ENCODE measurements at places on chromosomes 4 and X. TPM values are rescaled to one million over a fixed set of nuclear protein-coding genes. Genes with fewer than 3 reads are reported as not detected.

IL2RG gene
- total RNA-seq: not detected

TMEM175 gene
- 16.7 TPM for total RNA-seq

CENPVL2 gene
- total RNA-seq: not detected

SMIM43 gene
- total RNA-seq: 2.1 TPM

NR3C2 gene
- total RNA-seq: 2.1 TPM

NUDT11 gene
- total RNA-seq: 8.3 TPM

EDA2R gene
- 7.1 TPM for total RNA-seq

RHOXF1 gene
- total RNA-seq: not detected

FHL1 gene
- 139 TPM for total RNA-seq

SATL1 gene
- not detected for total RNA-seq

FMR1NB gene
- total RNA-seq: not detected

FGA gene
- not detected for total RNA-seq

SRPK3 gene
- total RNA-seq: not detected

SLC4A4 gene
- total RNA-seq: 8.1 TPM

ADAM29 gene
- not detected for total RNA-seq

FLNA gene
- 1,856 TPM for total RNA-seq

BMX gene
- 2.9 TPM for total RNA-seq

TRIM2 gene
- total RNA-seq: 18.0 TPM

SPANXN3 gene
- total RNA-seq: not detected

NEIL3 gene
- 0.65 TPM for total RNA-seq

SASH3 gene
- not detected for total RNA-seq

TCP11X2 gene
- total RNA-seq: not detected

MAPK10 gene
- 3.9 TPM for total RNA-seq

CCSER1 gene
- total RNA-seq: 5.7 TPM

GALNTL6 gene
- not detected for total RNA-seq

CT45A6 gene
- total RNA-seq: not detected

CNKSR2 gene
- total RNA-seq: under 0.01 TPM

ZNF185 gene
- total RNA-seq: 1.6 TPM

NHSL2 gene
- 0.81 TPM for total RNA-seq

MAGEE1 gene
- total RNA-seq: 0.65 TPM

PPP2R2C gene
- not detected for total RNA-seq

TLR1 gene
- 1.6 TPM for total RNA-seq

MGARP gene
- 48.2 TPM for total RNA-seq

CAPN6 gene
- not detected for total RNA-seq

DKC1 gene
- total RNA-seq: 24.1 TPM

MFAP3L gene
- 0.36 TPM for total RNA-seq

RBMXL3 gene
- total RNA-seq: not detected

TLR6 gene
- total RNA-seq: 0.54 TPM
